Endothelial cell of umbilical vein (primary cell): ENCODE measurements at places on chromosomes 12 and 14.
A peak's percentile ranks its signal among the peaks of the same experiment; 100 is the strongest.

- peaks cover 2% of the 10 kb centered on the region for H3K4me1 ChIP-seq
- no peak for DNase-seq
- H3K27me3 ChIP-seq, result no peaks in the 10 kb centered on the region
- H3K27ac ChIP-seq, result no peak overlapping the region
- H3K36me3 ChIP-seq, result no peaks in the 10 kb centered on the region
- no peak overlapping the region for H3K4me3 ChIP-seq
Observed at GRCh38 chr14:100051103-100051502, 14.1 kb upstream of the EVL start.

GRCh38 chr14:50339178-50339804 lies 27.2 kb downstream of the DMAC2L start:
- peaks cover 28% of the 10 kb centered on the region for H3K4me1 ChIP-seq
- H3K27ac ChIP-seq, result no peak overlapping the region
- no peak for DNase-seq

DNA sequence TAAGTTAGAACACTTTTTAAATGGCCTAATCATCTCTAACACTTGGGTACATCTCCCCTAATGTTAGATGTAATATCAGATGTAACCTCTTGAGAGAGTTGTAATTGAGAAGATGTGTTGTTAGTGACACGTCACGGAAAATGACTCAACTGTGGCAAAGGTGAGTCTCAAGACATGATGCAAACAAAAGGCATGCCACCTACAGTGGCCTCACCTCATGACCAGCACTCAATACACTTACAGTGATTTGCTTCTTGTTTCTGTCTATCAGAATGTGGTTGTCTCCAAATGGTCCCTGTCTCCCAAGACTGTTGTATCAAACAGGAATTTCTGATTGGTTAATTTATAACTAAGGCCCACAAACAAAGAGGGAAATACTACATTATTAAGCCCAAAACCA lies 91.2 kb downstream of the SLC25A21 start:
- no peaks in the 10 kb centered on the region for H3K4me1 ChIP-seq
- H3K27ac ChIP-seq, result no peak overlapping the region
- H3K4me3 ChIP-seq, result no peak overlapping the region
- H3K27me3 ChIP-seq, result no peaks in the 10 kb centered on the region

GRCh38 chr12:109625131-109625559 lies 51.6 kb downstream of the MVK start:
- H3K36me3 ChIP-seq, result no peaks in the 10 kb centered on the region
- no peaks in the 10 kb centered on the region for H3K27me3 ChIP-seq
- no peak overlapping the region for H3K27ac ChIP-seq
- H3K4me3 ChIP-seq, result no peak overlapping the region

GRCh38 chr12:131202592-131203378 lies 249.1 kb downstream of the ADGRD1 start:
- DNase-seq, result no peak
- H3K27ac ChIP-seq, result no peak overlapping the region
- no peak overlapping the region for H3K4me3 ChIP-seq
- H3K36me3 ChIP-seq, result no peaks in the 10 kb centered on the region

DNA sequence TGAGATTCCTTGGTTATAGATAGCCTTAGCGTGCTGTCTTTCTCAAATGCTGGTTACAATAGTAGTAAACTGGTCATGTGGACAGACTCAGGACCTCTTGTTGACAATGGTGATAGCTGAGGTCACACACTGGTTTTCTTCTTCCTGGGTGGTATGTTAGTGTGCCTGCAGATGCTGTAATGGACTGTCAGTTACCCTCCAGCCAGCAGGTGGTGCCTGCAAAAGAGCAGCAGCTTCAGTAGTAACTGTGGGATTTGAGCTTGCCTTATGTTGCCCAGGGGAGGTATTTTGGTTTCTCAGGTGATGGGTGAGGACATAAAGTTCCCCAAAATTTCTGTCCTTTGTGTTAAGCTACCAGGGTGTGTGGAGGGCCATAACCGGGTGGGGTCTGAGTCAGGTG lies 33.7 kb upstream of the SCAF11 start:
- H3K4me3 ChIP-seq, result no peak overlapping the region
- peaks cover 7% of the 10 kb centered on the region for H3K27me3 ChIP-seq
- H3K4me1 ChIP-seq, result no peaks in the 10 kb centered on the region
- no peaks in the 10 kb centered on the region for H3K36me3 ChIP-seq

GRCh38 chr12:3961591-3961990 lies 88.4 kb upstream of the PARP11 start:
- H3K4me3 ChIP-seq, result no peak overlapping the region
- H3K4me1 ChIP-seq, result no peaks in the 10 kb centered on the region
- H3K27ac ChIP-seq, result no peak overlapping the region
- H3K36me3 ChIP-seq, result no peaks in the 10 kb centered on the region
- no peaks in the 10 kb centered on the region for H3K27me3 ChIP-seq

DNA sequence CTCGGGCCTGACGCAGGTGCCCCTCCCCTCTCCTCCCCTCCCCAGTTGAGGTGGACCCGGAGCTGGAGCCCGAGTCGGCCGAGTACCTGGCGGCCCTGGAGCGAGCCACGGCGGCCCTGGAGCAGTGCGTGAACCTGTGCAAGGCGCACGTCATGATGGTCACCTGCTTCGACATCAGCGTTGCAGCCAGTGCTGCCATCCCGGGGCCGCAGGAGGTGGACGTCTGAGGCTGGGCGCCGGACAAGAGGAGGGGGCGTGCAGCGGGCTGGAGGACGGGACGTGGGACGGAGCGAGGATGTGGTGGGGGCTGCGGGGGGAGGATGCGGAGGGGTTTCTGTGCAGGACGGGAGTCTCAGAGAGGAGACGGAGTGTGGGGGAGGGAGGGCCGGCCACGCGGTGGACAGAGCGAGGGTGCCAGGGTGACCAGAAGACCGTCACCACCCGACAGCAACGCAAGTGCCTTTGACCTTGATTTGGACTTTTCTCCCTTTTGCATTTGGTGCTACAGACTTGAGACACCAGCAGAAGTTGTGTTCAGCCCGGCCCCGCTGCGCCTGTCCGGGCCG lies 41.3 kb downstream of the KIF26A start:
- H3K4me1 ChIP-seq, result peaks cover 6% of the 10 kb centered on the region
- H3K27ac ChIP-seq, result no peak overlapping the region
- DNase-seq, result no peak
- H3K4me3 ChIP-seq, result no peak overlapping the region

GRCh38 chr14:74762917-74763802 lies at the start of gene YLPM1:
TSS of gene YLPM1 (plus strand) at chr14:74763316. CDS start at chr14:74763490, 174 bp downstream.
- peak; percentile 97 for DNase-seq
- no peaks in the 10 kb centered on the region for H3K27me3 ChIP-seq
- peak within 1 kb of the TSS; percentile 90 for H3K4me3 ChIP-seq

DNA sequence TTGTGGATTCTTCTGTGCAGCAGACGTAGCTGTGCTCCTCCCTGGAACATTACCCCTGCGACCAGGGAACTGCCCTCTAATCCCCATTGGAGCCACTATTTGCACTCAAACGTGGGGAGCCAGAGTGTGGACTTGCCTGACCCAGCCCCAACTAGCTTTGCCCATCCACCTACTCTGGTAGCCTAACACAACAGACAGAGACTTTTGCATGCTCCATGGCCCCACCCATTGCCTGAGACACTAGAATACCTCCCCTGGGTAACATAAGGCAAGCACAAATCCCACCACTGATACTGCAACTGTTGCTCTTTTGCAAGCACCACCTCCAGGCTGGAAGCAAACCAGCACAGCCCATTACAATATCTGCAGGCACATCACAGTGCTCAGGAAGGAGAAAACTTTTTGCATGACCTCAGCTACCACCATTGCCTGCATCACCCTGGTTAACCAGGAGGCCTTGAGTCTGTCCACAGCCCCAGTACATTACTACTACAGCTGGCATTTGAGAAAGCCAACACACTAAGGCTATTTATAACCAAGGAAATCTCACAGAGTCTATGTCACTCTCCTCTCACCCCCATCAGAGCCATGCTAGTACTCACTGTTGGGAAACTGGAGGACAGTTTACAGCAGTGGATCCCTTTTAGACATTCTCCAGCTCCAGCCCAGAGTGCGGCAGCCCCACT lies 15.0 kb downstream of the CEP128 start:
- no peaks in the 10 kb centered on the region for H3K36me3 ChIP-seq
- H3K4me1 ChIP-seq, result no peaks in the 10 kb centered on the region
- no peak for DNase-seq

GRCh38 chr14:50497351-50497750 lies 35.0 kb downstream of the MAP4K5 start:
- H3K27ac ChIP-seq, result no peak overlapping the region
- H3K4me3 ChIP-seq, result no peak overlapping the region
- DNase-seq, result no peak
- peaks cover 2% of the 10 kb centered on the region for H3K36me3 ChIP-seq
- H3K27me3 ChIP-seq, result no peaks in the 10 kb centered on the region
- peaks cover 8% of the 10 kb centered on the region for H3K4me1 ChIP-seq

DNA sequence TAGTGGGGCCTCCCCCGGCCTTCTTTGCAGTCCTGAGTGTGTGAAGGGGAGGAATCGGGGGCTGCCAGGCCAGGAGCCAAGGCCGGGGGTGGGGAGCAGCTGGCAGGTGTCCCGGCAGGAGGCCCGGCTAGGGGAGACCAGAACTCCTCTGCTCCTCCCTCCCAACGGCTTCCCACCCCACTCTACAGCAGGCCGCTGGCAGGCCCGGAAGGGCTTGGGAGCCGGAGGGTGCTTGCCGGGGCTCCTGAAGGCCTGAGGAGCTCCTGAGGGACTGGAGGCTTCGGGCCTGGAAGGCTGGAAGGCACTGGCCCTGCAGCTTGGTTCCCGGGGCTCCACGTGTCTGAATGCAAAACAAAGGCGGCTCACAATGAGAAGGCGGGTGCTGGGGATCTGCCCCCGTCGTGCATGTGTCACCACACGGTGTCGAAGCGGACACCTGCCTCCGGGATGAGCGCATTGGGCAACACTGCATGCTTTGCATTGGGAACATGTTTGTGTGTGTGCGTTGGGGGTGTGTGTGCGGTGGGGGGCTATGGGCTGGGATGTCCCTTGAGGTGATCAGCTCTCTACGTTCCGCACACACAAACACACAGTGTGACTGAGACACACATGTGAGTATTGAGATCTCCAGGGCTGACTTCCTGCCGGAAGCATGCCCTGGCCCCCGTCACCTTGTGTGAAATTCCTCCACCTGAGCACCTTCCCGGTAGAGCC lies 30.9 kb upstream of the ANKRD9 start:
- no peak for DNase-seq
- H3K36me3 ChIP-seq, result no peaks in the 10 kb centered on the region
- H3K27ac ChIP-seq, result no peak overlapping the region

DNA sequence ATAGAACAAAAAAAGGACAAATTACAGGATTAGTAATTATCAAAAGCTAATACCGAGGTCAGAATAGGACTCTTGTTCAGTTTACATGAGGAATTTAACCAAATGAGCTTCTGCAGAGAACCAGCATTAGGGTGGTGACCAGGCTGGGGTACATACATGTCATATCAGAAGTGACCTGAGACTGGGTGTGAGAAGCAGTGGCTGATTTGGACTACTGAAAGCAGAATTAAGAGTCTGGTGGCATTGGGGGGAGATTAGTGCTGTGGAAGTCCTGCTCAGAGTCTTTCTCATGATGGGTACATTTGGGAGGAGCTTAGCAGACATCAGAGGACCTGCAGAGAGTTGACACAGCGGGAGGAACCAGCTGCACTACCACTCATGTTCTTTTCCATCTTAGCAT lies 21.7 kb downstream of the TRAF3 start:
- no peak overlapping the region for H3K27ac ChIP-seq
- H3K36me3 ChIP-seq, result no peaks in the 10 kb centered on the region
- DNase-seq, result no peak
- peaks cover 6% of the 10 kb centered on the region for H3K4me1 ChIP-seq

- no peaks in the 10 kb centered on the region for H3K36me3 ChIP-seq
- H3K27ac ChIP-seq, result no peak overlapping the region
- no peaks in the 10 kb centered on the region for H3K27me3 ChIP-seq
- no peaks in the 10 kb centered on the region for H3K4me1 ChIP-seq
- no peak overlapping the region for H3K4me3 ChIP-seq
Observed at GRCh38 chr12:41459111-41459905, 271.2 kb downstream of the PDZRN4 start.

DNA sequence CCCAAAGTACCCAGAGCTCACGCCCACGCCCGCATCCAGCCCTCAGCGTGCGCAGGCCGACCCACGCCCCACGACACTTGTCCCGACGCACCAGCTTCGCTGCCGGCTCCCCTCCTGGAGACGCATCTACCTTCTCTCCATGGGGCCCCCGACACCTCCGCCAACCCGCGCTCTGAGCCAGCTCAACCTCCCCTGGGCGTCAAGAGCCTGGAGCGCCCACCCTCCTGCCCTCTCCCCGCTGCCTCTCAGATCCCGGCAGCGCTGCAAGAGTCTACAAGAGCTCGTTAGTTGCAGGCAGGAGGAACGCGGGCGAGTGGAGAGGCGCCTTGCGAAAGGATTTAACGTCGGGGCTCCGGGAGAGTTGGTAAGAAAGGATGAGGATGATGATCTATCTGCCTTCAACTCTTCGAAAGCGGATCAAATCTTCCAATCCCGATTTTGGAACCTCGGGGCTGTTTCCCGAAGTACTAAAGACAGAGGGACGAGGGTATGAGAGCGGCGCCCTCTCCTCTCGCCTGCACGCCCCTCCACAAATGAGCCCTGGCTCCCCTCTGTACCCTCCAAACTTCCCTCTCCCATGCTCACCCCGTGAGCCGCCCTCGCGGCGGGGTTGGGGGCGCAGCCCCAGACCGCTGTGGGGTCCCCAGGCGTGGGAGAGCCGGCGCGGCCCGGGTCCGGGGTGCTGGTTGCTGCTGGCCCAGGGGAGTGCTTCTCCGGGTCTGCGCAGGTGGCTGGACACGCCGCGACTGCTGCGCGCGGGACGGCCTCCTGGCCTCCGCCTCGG lies 979 bp downstream of the LTBP2 start:
- H3K4me3 ChIP-seq, result peak overlapping the region; percentile 88
- peak; percentile 52 for DNase-seq
- H3K27me3 ChIP-seq, result no peaks in the 10 kb centered on the region
- peaks cover 52% of the 10 kb centered on the region for H3K4me1 ChIP-seq
- no peaks in the 10 kb centered on the region for H3K36me3 ChIP-seq

- no peak overlapping the region for H3K4me3 ChIP-seq
- H3K36me3 ChIP-seq, result peaks cover 50% of the 10 kb centered on the region
- H3K27ac ChIP-seq, result no peak overlapping the region
- H3K27me3 ChIP-seq, result no peaks in the 10 kb centered on the region
Observed at GRCh38 chr14:105151084-105151837, 17.3 kb downstream of the JAG2 start.

DNA sequence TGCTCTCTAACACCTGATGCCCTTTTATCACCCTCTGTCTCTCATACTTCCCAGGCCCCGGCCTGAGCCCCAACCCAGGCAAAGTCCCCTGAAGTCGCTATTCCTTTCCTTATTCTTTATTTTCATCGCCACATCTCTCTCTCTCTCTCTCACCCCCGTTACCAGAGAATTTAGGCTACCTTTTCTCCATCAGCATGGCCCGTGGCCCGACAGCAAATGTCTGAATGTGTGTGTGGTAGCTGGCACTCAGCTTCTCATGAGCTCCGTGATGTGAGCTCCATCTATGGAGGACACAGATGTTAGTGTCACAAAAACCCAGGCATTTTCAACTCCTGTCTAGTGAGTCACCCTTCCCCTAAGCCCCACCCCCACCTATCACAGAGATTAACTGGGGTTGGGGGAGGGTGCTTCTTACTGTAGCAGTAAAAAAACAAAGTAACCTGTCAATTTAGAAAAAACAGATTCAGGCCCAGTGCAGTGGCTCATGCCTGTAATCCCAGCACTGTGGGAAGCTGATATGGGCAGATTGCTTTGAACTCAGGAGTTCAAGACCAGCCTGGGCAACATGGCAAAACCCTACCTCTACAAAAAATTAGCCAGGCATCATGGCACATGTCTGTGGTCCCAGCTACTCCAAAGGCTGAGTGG lies 53.8 kb downstream of the VCPKMT start:
- no peaks in the 10 kb centered on the region for H3K27me3 ChIP-seq
- no peak overlapping the region for H3K4me3 ChIP-seq
- H3K36me3 ChIP-seq, result no peaks in the 10 kb centered on the region
- peaks cover 34% of the 10 kb centered on the region for H3K4me1 ChIP-seq
- H3K27ac ChIP-seq, result peak overlapping the region; percentile 88
- peak; percentile 81 for DNase-seq
